T-helper 1 cell treated with Interleukin-12 subunit alpha and Interleukin-12 subunit beta and Interleukin-4 antibody, amounts not matched to agents 30 ng/mL and 1 ng/mL, for 36 hours (primary cell): ENCODE measurements at places on chromosomes 1 and 21. TPM values are rescaled to one million over a fixed set of nuclear protein-coding genes. Genes with fewer than 3 reads are reported as not detected.

Gene CLCA4
- total RNA-seq: not detected in 2 replicates

Gene PPIH
- total RNA-seq: 80.9 and 92.3 TPM in 2 replicates

Gene DENND1B
- 27.8 and 27.9 TPM in 2 replicates for total RNA-seq

Gene COL9A2
- total RNA-seq: 23.9 and 24.0 TPM in 2 replicates

Gene CLCA1
- not detected in 2 replicates for total RNA-seq

Gene TLCD4
- total RNA-seq: not detected in 2 replicates

Gene FALEC
- total RNA-seq: not detected in 2 replicates

Gene SORT1
- 6.2 and 7.7 TPM in 2 replicates for total RNA-seq

Gene OR10J1
- total RNA-seq: not detected in 2 replicates

Gene RSPH1
- not detected in 2 replicates for total RNA-seq

Gene SELL
- 330 and 338 TPM in 2 replicates for total RNA-seq

Gene MAP3K6
- 14.7 and 15.5 TPM in 2 replicates for total RNA-seq

Gene WLS
- total RNA-seq: not detected in 2 replicates

Gene GJC2
- total RNA-seq: 0.88 and 1.0 TPM in 2 replicates

Gene SHISA4
- 1.8 and 2.2 TPM in 2 replicates for total RNA-seq

Gene DCAF8
- total RNA-seq: 102 and 103 TPM in 2 replicates

Gene ETV3L
- not detected in 2 replicates for total RNA-seq

Gene TEDDM1
- not detected in 2 replicates for total RNA-seq

Gene ANKRD35
- 0.83 and 0.88 TPM in 2 replicates for total RNA-seq

Gene SYTL1
- 104 and 105 TPM in 2 replicates for total RNA-seq

Gene TTC22
- 10.2 and 11.0 TPM in 2 replicates for total RNA-seq

Gene HPDL
- total RNA-seq: 4.5 and 5.1 TPM in 2 replicates

Gene PBX1
- total RNA-seq: 0.37 TPM in 1 of 2 replicates, not detected in the other

Gene PODN
- not detected in 2 replicates for total RNA-seq

Gene TSPEAR
- total RNA-seq: not detected in 2 replicates

Gene MMEL1
- 2.0 and 2.5 TPM in 2 replicates for total RNA-seq

Gene PLD5
- not detected in 2 replicates for total RNA-seq

Gene MAGI3
- total RNA-seq: 5.5 and 6.0 TPM in 2 replicates

Gene CNKSR1
- 3.9 and 4.8 TPM in 2 replicates for total RNA-seq

Gene NUDT4B
- total RNA-seq: not detected in 2 replicates
